ENCODE measurements at places on chromosomes 6 and 20.

DNA sequence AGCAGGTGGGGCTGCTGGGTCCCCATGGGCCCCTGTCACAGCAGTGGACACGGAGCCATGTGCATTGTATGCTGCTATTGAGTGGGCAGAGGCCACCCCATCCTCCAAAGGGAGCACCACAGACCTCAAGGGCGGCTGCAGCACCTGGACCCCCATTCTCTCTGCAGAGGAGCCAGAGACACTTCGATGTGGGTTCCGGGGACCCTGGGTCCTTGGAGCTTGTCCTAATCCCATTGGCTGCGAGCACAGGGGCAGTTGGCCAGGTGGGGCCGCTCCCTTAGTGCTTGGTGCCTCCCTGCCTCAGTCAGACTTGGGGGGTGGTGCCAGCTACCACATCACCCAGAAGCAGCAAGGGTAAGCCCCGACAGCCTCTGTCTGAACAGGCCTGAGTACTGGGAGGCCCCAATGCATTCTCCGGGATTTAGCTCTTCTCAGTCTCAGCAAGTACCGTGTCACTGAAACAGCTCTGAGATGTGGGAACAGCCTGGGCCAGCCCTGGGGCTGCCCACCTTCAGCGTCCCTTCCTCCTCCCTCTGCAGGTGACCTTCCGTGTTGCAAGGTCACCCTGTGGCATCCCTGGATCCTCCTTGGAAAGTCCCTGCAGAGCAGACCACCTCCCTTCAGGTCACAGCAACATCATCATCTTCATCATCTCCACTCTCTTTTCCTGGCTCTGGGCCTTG, 73.9 kb downstream of the GINS1 start:
- no peak for DNase-seq

GRCh38 chr6:75202676-75203131, 3.1 kb downstream of the COL12A1 start:
- DNase-seq = peak; percentile 29

- DNase-seq = peak; percentile 77
Measured at GRCh38 chr6:42452171-42453030, 675 bp upstream of the TRERF1 start.

- no peak for DNase-seq
Measured at GRCh38 chr20:34530342-34530741, 14.1 kb downstream of the DYNLRB1 start.

DNA sequence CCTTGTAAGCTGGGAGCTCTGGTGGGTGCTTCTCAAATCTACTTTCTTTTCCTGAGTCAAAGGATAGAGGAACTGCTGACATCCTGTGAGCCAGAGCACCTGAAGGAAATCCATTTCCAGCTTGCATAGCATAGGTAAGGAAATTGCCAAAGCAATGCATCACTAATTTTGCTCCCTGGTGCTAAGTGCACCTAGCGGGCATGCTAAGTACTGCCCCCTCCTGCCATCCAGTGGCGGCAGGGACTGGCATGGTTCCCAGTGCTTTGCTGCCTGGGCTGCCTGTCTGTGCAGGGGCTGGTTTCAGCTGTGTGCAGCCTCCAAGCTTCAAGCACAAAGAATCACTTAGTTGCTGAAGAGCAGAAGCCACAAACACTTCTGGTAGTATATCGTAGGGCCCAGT, 63.9 kb downstream of the FARS2 start:
- no peak for DNase-seq

DNA sequence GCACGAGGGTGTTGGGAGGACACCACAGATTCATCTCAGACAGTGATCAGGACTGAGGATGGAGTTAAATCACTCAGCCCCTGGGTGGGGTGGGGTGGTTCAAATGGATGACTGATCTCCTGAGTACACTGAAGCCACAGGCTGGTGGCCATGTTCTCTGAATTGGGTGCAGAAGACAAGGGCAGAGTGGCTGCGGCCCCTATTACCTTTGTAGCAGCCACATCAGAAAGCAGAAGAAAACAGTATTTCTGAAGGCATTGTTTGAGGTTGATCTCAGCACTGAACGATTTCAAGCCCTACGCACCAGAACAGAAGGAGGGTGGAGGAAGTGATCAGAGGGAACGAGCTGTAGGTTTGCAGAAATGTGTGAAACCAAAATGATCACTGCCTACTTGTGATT, 71.6 kb downstream of the SH3BGRL2 start:
- no peak for DNase-seq

GRCh38 chr20:23147964-23148730, 62.0 kb upstream of the CD93 start:
- DNase-seq = peak; percentile 71

- no peak for DNase-seq
Measured at GRCh38 chr6:135265278-135265677, 84.2 kb downstream of the MYB start.

DNA sequence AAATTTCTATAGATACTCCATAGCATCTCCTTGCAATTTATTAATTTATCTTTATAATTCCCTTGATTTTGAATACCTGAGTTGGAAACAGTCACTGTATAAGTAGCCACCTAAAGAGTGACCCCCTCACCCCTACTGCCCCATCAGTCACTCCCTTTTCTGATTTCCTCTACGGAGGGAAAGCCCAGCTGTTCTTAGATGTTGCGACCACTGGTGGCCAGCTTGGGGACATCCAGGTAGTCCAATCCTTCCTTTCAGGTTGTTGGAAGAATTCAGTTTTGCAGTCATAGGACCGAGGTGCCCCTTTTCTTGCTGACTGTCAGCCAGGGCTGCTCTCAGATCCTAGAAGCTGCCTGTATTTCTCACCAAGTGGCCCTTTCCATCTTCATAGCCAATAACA, 87.8 kb downstream of the BMP6 start:
- no peak for DNase-seq

DNA sequence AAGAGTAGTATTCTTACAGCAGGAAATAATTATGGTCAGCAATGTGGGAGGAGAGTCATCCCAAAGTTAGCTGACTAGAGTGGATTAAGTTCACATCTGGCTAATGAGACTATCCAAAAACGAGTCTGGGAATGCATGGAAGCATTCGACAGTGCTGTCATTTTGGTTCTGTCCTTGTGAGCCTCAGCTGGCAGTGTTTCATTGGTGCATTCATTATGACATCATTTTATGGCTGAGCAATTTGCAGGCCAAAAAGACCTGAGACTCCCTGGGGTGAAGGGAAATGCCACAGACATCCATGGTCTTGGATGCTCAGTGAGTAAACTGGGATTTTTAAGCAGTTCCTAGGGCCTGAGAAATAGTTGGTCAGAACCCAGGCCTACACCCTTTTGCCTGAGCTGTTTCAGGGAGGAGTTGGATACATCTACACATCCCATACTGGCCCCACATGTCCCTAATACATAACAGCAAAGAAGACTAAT, 196.4 kb upstream of the CCN2 start:
- DNase-seq = no peak

DNA sequence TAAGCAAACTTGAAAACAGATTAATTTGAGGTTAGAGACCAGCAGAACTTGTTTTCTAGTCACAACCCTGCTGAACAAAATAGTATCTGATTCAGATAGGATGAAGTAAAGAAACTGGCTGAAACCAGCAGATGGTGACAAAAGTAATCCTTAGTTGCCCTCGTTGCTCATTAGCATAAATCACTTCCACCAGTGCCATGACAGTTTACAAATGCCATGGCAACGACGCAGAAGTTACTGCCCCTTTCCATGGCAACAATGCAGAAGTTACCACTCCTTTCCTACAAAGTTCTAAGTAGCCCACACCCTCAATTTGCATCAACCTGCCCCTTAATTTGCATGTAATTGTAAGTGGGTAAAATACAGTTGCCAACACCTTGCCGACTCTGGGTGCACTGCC, 23.7 kb downstream of the SNRPB start:
- DNase-seq = no peak

- DNase-seq = no peak
Measured at GRCh38 chr20:35942243-35942642, 12.1 kb downstream of the SCAND1 start.

GRCh38 chr6:111864138-111865048, 8.9 kb downstream of the FYN start:
- no peak for DNase-seq

DNA sequence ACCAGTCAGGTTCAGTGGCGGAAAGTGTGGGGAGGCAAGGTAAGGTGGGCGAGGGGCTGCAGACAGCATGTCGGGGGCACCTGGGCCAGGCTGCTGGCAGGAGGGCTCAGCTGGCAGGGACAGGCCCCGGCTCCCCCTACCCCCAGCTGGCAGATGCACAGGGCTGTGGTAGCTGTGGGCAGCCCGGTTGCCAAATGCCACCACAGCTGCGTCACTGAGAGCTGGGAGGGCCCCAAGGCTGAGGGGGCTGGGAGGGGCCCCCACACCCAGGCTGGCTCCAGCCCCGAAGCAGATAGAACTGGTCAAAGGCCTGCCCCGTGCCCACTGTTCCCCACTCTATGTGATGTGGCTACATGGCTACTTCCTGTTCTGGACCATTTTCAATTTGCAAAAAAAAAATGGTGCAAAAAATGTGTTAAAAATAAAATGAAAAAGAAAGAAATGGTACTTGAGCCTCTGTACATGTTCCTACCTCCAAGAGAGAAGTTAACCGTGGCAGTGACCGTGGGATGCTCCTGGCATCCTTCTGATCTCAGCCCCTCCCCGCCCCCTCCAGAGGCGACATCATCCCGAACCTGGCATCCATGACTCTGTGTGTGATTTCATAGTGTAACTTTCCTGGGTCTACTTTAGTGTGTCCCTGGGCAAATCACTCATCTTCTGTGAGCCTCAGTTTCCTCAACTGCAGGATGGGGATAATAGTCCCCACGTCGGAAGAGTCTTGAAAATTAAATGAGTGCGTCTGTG, 64.4 kb downstream of the UBE2V1 start:
- no peak for DNase-seq

DNA sequence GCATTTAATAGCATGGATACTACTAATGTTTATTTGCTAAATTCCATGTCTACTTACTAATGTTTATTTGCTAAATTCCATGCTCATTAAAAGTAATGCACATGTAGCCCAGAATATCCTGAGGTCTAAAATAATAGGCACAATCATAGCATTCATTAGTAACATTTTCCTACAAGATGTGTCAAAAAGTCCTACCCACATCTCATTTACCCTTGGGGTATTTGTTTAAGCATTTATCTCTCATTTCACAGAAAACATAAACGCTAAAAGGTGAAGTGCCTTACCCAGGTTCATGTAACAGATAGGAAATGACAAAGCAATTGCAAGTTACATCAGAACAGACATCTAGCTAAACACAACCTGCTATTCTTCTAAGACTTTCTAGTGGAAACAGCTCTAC, 457.1 kb downstream of the HACE1 start:
- no peak for DNase-seq

DNA sequence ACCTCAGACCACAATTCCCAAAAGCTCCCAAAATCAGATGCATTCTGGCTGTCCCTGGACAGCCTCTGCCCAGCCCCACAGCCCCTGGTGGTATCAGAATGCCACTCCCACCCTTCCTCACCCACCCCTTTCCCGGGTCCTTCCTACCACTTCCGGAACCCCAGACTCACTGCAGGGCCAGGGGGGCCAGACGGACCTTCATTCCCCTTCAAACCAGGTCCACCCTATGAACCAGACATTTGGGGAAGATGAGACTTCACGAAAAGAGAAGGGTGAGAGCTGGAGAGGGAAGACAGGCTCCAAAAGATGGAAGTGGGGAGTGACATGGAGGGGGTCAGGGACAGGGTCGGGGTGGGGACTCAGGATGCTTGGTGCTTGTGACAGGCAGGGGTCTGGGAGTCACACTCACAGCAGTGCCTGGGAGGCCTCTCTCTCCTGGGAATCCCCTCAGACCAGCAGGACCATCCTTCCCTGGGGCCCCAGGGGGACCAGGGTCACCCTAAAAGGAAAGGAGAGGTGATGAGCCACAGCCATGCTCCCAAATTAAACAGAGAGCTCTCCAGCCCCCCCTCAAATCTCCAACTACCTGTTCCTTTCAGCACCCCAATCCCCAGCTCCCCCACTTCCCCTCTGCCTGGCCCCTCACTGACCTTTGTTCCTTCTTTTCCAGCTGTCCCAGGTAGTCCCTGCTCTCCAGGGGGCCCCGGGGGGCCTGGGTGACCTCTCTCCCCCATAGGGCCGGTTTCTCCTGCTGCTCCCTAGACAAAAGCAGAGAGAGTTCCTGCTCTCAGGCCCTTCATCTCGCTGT, 20.2 kb downstream of the COL11A2 start:
- DNase-seq = no peak

DNA sequence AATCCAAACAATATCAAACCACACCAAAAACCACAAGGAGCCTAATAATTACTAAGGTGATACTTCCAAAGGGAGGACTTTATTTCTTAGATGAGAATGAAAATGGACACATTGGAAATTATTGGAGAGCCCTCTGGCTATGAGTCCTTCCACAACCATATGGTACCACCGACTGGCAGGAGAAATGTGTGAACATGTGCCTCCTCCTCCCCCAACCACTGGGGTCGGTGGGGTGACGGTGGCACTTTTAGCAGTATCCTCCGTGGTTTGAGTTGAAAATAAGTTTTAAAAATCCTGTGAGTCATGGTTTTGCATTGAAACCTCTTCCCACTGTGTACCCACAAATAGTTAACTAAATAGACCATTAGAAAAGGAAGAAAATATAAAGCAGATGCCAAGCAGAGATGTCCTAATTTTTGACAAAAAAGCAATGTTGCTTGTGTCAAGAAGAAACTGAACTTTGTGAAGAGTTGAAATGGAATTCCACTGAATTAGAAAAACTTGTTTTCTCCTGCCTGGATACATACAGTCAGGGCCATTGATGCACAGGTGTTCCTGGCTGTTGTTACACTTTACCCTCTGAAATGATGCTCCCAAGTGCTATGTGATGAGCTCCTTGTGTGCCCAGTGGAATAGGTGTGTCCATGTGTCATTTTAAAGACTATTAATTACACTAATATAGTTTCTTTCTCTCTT, 3.2 kb downstream of the EDN1 start:
- no peak for DNase-seq

DNA sequence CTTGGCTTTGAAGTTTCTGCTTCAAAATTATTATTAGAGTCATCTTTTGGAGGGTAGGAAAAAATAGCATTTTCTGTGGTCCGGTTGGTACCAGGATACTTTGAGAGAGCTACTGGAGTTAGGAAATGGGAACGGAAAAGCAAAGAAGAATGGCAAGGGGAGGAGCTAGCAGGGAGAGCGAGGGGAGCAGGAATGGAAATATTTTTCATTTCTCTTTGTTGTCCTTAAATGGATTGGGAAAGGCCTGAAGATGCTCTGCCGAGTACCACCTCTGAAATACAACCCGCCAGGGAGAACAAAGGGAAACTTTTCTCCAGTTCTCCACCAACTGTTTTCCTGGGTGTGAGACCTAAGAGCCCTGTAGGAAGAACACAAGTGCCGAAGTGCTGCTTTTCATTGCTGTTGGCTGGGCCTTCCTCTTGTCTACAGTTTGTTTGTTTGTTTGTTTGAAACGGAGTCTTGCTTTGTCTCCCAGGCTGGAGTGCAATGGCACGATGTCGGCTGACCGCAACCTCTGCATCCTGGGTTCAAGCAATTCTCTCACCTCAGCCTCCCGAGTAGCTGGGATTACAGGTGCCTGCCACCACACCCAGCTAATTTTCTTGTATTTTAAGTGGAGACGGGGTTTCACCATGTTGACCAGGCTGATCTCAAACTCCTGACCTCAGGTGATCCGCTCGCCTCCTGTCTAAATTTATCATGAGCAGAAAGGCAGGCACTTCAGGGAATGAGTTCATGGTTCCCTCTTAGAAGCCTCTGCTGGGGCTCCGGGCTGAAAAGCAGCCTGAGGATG, 3.5 kb upstream of the TRAF3IP2 start:
- no peak for DNase-seq

- DNase-seq = no peak
Measured at GRCh38 chr6:132341646-132342045, 59.6 kb downstream of the MOXD1 start.

Measured in fibroblast of pulmonary artery (primary cell).